ENCODE measurements at places on chromosomes 5 and 9. TPM values are rescaled to one million over a fixed set of nuclear protein-coding genes. Genes with fewer than 3 reads are reported as not detected.
A peak's percentile ranks its signal among the peaks of the same experiment; 100 is the strongest.

GRCh38 chr5:3277590-3278196, 317.9 kb upstream of the IRX1 start:
- no peak for DNase-seq

DNA sequence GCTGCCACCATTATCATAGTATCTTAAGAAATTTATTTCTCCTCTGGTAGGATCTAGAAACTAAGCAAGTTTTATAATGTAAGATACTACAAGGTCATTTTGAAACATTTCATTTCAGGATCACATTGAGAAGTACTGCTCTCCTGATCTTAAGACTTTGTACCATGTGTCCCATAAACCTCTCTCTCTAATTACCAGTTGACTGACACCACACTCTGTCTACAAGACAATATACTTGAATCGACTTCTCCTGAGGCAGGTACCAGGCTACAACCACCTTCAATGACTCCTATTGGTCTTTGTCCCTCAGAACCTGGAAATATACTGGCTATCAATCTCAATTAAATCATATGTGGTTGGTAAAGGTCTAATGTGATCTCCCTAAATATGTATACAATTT, 597.0 kb downstream of the PTPRD start:
- no peak for DNase-seq

GRCh38 chr5:75260708-75261107, 24.0 kb upstream of the ANKRD31 start:
- DNase-seq, result peak; percentile 43

Gene FEM1C
- 20.2 TPM for total RNA-seq

GRCh38 chr9:76820431-76820830, 56.2 kb downstream of the PCA3 start:
- DNase-seq, result no peak

Gene ZBED3
- total RNA-seq, result 10.2 TPM

- DNase-seq, result no peak
Measured at GRCh38 chr5:124231802-124232201, 514.6 kb downstream of the ZNF608 start.

- DNase-seq, result no peak
Measured at GRCh38 chr5:124452412-124452811, 294.0 kb downstream of the ZNF608 start.

Gene MEGF10
- 0.35 TPM for total RNA-seq

DNA sequence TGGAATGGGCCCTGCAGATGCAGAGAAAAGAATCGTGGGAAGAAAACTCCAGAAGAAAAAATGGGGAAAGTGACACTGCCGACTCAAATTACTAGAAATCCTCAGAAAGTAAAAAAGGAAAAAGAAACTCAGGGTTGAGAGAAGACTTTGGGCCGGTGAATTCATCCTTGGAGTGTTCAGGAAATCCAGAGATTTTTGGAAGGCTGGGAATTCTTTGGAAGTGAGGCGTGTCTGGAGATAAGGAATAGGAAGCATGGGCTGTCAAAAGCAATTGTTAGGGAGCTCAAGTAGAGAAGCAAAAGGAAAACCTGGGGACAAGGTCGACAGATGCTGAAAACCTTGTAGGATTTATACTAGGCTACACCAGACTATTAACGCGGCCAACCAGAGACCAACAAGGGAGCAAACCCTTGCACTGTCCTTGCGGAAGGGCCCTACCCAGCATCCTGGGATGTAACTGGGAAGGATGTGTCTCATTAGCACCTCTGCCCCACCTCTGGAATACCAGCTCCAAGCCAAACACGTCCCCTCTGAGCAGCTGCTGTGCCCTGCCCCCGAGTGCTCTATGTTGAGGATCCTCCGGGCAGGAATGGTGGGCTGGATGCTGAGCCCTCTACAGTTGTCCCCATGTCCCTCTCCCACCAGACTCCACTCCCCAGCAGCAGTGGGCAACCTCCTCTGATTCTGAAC, 11.6 kb downstream of the DAB2IP start:
- DNase-seq, result no peak

- DNase-seq, result peak; percentile 80
Measured at GRCh38 chr9:72271613-72272478, 93.2 kb downstream of the ZFAND5 start.

DNA sequence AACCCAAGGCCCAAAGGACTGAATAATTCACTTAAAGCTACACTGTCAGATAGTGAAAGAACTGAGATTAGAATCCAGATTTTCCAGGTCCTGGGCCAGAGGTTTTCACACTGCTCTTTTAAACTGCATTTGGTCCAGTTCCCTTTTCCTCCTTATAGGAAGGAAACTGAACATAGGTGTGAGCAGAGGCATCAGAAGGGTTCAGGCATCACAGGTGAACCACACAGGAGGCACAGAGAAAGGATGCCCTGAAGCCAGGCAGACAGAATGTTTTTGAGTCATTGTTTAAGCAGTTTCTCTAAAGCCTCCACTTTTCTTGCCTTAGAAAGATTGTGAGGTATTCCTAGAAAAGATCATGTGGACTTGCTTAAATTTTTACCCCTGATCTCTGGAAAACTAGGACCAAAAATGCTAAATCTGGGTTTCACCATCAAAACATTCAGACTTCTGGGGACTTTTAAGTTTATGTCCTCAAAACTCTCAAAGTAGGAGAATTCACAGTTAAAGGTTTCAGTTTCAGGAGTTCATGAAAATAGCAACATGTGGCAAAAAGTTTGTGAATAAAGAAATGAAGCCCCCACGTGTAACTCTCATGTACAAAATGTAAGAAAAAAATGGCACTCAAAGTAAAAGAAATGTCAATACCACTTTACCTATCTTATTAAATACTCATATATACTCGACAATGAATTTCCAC, 386.1 kb downstream of the NTRK2 start:
- DNase-seq, result no peak

GRCh38 chr9:98961513-98962180, 17.9 kb downstream of the COL15A1 start:
- no peak for DNase-seq

DNA sequence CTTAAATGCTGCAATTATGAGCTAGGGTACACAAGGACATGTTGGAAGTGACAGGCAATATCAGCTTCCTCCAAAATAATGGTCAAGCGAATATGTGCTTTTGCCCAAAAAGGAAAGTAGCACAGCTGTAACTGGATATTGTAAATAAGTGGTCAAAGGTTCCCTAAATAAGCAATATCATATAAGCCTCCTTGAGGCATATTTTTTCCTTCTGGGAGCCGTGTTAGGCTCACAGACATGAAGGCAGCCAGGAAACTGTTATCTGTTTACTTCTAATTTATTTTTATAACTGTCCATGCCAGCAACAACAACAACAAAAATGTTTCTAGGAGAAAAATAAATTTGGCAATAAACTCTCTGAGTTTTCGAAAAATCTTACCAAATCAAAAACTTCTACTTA, 648.3 kb downstream of the PDE4D start:
- no peak for DNase-seq

DNA sequence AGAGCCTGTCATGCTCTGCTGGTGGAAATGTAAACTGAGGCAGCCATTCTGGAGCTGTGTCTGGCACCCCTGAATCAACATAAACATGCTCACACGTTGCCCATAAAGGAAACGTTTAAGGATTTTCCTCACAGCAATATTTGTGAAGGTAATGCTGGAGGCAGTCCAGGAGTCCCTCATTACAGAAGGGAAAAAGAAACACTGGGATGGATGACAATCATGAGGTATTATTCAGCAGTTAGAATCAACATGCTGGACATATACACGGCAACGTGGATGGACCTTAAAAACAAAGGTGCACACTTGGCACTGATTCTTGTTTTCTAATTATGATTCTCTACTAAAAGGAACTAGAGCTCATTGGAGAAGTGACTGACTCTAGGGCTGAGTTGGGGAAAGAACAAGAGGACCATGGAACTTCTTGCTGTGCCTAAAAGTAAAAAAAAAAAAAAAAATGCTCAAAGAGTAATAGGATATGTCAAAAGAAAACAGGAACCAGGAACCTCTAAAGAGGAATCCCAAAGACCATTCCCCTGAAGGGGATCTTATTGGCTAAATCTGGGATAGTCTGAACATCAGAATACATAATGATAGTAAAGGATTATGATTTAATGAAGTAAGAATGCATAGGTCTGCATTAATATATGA, 18.6 kb downstream of the B4GALT1 start:
- DNase-seq, result no peak

Gene ACOT12
- total RNA-seq, result not detected

DNA sequence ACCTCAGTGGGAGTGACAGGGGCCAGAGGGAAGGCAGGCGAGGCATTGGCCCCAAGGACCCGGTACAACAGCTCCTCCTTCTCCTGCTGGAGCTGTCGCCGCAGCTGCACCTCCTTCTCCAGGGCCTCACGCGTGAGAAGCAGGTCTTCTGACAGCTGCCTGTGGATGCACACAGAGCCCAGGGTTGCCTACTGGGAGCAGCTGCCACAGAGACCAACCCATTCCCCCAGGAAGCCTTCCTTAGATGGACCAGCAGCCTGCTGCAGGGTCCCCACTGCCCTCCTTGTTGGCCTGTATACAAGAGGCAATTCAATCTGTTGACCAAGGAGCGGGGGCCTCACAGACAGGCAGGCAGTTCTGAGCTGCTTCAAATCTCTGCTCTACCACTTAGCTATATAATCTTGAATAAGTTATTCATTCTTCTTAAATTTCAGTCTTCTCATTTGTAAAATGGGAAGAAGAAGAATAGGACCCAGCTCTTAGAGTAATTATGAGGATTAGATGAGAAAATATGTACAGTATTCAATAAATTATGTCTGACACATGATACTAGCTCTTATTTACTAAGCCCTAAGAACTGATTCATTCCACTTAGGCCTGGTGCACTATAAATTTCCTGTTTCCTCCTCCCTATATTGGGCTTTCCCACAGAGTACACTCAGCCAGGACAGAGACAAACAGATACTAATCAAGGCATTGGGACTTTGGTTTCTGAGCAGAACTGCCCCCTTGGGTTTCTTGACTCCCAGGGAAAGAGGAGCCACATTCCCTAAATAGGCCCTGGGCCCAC, 26.1 kb upstream of the ANXA6 start:
- DNase-seq, result no peak

- no peak for DNase-seq
Measured at GRCh38 chr9:77016526-77017504, 2.6 kb upstream of the FOXB2 start.

Gene INSL4
- not detected for total RNA-seq

GRCh38 chr9:78030553-78031443, 813 bp downstream of the GNAQ start:
- peak; percentile 73 for DNase-seq

GRCh38 chr5:54206580-54207229, 103.7 kb downstream of the ARL15 start:
- no peak for DNase-seq

DNA sequence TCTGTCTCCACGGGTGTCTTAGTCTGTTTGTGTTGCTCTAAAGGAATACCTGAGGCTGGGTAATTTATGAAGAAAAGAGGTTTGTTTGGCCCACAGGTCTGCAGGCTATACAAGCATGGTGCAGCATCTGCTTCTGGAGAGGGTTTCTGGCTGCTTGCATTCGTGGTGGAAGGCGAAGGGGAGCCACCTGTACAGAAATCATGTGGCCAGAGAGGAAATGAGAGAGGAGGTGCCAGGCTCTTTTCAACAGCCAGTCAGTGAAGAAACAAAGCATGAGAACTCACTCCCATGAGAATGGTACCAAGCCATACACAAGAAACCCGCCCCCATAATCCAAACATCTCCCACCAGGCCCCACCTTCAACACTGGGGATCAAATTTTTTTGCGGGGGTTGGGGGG, 53.4 kb downstream of the PFDN1 start:
- no peak for DNase-seq

DNA sequence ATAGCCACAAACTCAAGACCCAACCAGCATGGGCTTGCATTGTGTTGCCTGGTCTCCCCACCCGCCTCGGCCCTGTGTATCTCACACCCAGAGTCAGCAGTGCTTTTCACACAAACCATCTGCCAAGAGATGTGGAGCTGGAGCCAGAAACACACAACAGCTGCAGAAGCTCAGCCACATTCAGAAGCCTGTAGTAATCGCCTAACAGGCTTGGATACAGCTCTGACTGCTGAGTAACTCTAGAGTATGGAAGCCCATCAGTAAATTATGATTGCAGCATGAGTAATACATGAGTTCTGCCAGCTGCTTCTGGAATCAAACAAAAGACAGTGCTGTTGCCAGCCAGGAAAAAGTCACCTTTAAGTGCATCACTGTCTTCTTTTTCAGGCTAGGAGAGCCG, 16.0 kb downstream of the TEK start:
- peak; percentile 54 for DNase-seq

Measured in colonic mucosa (tissue), 4 donors.